NCI-H1092 treated with DMSO at 0.1 percent for 48 hours (cell line): ENCODE measurements at places on chromosomes 3 and 15.

DNA sequence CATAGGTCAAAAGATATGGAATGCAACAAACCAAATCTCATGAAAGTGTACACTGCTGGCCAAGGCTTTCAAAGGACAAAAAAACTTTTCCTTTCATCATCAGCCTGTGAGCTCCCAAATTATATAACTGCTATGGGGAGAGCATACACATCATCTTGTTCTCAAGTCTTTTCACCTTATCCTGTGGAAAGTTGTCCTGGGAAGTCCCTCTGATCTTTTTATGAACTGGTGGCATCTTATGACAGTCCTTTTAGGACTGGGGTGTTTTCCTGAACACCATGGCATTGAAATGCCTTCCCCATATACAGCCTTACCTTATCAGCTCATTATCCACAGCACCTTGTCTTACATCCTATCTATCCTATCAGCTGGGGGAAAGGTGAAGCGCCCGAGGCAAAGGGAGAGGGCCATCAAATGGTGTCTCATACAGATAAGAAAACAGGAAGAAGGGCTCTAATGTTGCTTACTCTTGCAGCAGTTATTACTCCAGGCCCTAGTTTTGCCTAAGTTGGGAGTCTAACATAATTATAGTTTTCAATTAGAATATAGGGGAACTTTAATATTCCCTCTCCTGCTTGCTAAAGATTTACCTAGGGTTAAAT lies 61.5 kb upstream of the GOLIM4 start:
- DNase-seq = no peak

GRCh38 chr3:156382458-156383346 lies 172.2 kb downstream of the SSR3 start:
- DNase-seq = peak; percentile 4

GRCh38 chr15:91302588-91303439 lies 202.8 kb downstream of the SV2B start:
- DNase-seq = peak; percentile 68

DNA sequence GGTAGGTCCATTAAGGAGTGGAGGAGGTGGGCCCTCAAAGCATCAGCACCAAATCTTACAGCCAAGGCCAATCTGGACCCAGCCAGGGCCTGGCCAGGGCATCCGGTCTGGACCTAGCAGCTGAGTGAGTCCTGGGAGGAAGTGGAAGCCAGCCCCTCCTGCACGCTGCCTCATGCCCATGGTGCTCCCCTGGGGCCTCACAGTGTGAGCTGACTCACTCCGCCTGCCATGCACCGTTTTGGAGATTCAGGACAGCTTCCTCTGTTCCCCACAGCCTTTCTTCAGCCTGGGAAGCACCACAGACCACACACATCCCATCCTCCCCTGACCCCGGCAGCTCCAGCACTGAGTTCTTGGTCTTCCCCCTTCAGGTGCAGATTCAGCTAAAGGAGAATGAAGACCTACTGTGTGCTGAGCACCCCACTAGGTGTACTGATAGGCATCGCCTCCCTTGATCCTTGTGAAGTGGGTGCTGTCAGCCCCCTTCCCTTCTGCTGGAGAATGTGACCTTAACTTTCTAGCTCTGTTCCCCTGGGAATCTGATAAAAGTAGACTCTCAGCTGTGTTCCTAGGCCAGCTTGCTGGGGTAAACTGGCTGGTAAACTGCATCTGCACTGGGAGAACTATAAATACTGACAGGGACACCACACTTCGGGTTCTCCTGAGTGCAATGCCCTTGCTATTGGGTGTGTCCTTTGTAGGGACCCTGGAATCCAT lies 36.8 kb upstream of the SEC13 start:
- no peak for DNase-seq

DNA sequence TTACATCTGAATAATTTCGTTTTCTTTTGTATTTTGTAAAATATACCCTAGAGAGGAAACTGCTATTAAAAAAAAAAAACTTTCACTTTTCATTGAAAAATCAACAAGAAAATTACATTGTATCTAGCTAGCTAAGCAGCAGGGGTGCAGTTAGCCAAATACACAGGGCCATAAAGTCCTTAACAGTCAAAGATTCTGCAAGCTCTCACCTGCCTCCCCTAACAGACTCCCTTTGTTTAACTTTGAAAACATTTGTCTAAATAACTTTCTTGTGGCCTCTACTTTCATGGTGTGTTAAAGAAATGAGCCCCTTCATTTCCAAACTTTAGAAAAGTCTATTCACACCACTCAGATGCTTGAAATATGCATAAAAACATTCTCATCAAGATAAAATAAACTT lies 23.3 kb downstream of the CBLB start:
- DNase-seq = no peak

DNA sequence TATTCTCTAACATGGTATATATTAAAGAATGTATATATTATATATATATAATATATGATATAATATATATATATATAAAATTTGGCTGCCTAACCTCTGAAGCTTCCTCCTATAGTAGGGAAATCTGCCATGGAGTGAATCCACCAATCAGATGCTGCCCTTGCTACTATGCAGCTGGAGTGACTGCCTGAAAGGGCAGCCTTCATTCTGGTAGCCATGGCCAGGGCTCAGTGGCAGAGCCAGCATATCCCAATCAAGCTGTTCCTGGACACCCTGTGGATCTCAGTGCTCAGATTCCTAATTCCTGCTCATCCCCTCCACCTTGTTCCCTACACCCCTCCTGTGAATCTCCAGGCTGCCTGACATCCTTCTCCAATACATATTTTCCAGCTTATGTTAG lies 2.2 kb upstream of the SH3GL3 start:
- DNase-seq = no peak

- no peak for DNase-seq
These were observed 102.1 kb upstream of the CMC1 start for GRCh38 chr3:28139288-28139687.

DNA sequence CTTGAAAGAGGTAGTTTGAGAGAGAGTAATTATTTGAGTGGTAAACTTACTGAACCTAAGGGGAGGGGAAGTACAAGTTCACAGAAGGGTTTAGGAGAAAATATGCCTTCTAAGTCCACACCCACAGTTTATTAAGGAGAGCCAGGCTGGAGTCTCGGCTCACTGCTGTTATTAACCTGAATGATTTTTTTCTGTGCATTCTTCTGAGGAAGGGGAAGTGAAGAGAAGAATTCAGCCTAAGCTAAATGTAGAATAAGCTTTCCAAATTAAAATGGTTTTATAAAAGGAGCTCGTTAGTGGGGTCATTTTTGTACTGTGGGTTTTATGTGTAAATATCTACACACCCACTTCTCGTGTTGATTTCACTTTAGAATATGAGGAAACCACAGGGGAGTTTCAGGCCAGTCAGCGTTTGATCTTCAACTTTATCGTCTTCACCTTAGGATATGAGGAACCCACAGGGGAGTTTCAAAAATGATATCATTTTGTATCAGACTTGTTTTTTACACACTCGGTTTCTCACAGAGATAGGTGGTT lies 1.5 kb downstream of the WHAMM start:
- DNase-seq = no peak
